ENCODE measurements at places on chromosomes 1 and 21.

GRCh38 chr1:15988856-15989736 is 13.2 kb upstream of the ZBTB17 start:
- no peak for DNase-seq

DNA sequence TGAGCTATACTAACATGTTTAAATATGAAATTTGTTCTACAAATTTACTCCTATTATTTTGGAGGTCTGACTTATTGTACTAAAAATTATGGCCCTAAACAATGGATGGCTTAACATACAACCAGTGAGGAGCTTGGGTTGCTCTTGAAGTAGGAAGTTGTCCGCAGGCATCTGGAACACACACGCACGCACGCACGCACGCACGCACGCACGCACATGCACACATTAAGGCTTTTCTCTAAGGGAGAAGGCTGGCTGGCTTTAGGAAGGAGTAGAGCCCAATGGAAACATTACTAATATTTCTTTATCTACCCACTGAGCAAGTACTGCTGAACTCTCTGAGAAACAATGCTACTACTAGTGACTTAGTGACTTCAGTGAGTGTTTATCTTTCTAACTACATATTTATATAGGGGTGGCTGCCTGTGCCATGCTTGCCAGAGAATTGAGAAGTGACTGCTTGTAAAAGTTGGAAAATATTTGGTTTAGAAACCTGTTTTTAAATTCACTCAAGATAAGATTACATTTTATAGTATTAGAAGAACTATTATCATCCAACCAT is 16.2 kb upstream of the ARHGAP29 start:
- DNase-seq: no peak

GRCh38 chr21:15943009-15943666 is 213.4 kb downstream of the USP25 start:
- no peak for DNase-seq

DNA sequence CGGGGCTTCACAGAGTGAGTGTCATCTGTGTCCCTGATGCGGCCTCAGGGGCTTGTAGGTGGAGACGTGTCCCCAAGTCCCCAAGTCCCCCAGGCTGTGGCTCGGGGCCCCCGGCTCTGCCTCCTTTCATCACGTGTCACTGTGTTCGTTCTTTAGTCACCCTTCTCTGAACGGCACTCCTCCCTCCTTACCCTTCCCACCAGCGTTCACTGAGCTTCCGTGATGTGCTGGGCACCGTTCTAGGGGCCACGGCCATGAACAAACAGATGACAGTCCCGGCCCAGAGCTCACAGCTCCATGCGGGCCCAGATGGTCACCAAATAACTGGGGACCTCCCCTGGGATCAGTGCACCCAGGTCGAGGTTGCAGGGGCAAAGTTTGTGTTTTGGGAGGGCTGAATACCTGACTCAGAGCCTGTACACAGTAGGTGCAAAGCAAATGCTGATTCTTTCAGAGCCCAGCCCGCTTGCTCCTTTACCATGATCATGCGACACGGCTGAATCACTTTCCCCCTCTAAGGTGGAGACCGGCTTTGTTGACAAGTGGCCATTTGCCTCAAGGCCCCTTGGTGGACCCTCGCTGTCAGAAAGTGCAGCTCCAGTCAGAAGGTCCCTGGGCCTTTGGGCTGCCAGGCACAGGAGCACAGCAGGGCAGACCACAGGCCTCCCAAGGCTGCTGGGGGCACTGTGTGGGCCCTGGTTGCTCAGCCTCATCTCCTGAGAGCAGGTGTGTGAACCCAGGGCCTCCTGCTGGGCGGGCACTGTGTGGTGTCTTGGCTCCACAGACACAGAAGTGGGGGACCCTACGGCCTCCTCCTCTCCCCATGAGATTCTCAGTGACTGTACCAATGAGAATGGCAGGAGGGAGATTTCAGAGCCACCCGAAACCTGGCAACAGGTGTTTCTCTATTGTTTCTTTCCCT is 592.5 kb downstream of the PTPRU start:
- no peak for DNase-seq

DNA sequence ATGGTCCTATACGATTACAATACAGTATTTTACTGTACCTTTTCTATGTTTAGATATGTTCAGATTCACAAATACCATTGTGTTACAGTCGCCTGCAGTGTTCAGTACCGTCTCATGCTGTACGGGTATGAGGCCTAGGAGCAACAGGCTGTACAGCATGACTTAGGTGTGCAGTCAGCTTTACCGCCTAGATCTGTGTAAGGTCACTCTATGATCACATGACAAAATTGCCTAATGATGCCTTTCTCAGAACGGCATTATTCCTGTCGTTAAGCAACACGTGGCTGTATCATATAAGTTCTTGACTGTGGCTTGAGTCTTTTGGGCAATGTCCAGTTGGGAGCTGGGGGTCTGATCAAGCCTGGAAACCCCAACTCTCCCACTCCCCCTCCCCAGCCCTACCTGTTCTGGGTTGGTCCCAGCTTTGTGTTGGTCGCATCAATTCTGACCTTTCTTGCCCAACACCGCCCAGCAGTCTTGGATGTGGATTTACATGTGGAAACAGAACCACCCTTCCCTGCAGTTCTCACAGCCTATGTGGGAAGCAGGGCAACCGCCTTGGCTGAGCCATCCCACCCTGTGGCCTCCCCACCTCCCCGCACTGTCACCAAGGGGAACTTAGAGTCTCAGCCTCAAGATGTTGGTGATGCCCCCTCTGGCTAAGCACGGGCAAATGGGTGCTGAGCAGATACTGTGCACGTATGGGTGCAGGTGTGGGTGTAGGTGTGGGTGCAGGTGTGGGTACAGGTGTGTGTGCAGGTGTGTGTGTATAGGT is 80.2 kb upstream of the ACTL8 start:
- DNase-seq: peak; percentile 14
